Activated T-helper 1 cell treated with Interleukin-2 at 50 U/mL for 16 hours (primary cell): ENCODE measurements at places on chromosomes 1 and 21.

GRCh38 chr1:237199026-237199425, 157.0 kb downstream of the RYR2 start:
- no peak for DNase-seq

DNA sequence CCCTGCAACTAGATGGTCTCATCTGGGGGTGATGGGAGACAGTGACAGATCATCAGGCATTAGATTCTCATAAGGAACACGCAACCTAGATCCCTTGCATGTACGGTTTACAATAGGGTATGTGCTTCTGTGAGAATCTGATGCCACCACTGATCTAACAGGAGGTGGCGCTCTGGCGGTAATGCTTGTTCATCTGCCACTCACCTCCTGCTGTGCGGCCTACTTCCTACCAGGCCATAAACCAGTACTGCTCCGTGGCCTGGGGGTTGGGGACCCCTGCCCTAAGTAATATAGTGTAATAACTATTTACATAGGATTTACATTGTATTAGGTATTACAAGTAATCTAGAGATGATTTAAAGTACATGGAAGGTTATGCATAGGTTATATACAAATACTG, 134.9 kb downstream of the CLEC20A start:
- no peak for DNase-seq

DNA sequence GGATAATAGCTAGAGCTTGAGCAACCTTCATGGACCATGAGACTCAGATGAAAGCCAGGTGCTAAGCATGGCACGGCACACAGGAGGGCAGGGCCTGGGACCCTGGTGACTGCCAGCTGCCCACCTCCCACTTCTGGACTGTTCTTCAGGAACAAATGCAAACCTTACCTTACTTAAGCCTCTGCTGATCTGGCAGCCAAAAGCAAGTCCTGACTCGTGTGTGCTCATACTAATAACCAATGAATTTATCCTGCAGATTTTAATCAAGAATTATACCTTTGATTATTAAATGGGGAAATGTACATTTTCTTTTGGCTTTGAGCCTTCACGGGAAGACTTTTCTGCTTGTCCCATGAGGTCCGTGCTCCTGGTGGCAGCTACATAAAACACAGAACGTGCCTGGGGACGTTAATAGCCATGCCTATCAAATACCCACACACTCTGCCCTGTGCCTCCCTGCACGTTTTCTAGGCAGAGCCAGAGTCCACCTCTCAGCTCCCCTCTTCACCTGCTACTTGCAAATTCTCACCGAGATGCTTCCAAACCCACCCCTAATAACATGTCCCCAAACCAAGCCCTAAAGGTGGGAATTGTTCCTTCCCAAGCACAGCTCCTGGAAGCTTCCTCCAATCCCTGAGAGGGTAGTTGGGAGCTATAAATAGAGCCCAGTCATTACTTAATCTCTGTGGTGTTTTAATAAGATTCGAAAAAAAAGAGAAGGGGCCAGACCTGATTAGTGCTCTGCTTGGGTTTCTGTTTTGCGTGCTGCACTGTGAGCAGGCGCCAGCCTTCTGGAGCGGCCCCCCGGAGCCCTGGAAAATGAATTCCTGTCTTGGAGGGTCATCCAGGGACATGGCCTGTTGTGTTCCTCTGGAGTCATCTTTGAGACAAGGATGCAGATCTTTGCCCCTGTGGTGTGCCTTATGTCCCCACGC, 33.5 kb downstream of the SLC1A7 start:
- no peak for DNase-seq

- no peak for DNase-seq
Measured at GRCh38 chr1:107533436-107533835, 392.6 kb downstream of the NTNG1 start.

GRCh38 chr1:153628638-153629342, 556 bp downstream of the S100A1 start:
- DNase-seq, result no peak

DNA sequence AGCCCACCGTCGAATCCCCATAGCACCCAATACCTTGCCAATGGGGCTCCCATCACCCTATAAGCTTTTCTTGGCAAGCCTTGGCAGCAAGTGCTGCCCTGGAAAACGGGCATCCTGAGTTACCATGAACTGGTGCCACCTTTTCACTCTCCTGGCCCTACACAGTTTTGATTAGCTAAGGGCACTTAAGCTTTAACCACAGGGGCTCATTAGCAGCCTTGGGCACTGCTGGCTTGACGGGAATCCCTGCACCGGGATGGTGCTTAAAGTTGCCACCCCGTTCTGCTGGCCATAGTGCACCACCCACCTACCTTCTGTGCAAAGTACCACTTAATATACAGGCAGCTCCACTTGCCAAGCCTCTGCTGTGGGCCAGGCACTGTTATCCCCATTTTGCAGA, 13.7 kb downstream of the PARS2 start:
- DNase-seq, result no peak

- no peak for DNase-seq
Measured at GRCh38 chr1:155983191-155984024, 5.1 kb upstream of the ARHGEF2 start.

GRCh38 chr1:184791550-184791900, 36.9 kb upstream of the EDEM3 start:
- no peak for DNase-seq

DNA sequence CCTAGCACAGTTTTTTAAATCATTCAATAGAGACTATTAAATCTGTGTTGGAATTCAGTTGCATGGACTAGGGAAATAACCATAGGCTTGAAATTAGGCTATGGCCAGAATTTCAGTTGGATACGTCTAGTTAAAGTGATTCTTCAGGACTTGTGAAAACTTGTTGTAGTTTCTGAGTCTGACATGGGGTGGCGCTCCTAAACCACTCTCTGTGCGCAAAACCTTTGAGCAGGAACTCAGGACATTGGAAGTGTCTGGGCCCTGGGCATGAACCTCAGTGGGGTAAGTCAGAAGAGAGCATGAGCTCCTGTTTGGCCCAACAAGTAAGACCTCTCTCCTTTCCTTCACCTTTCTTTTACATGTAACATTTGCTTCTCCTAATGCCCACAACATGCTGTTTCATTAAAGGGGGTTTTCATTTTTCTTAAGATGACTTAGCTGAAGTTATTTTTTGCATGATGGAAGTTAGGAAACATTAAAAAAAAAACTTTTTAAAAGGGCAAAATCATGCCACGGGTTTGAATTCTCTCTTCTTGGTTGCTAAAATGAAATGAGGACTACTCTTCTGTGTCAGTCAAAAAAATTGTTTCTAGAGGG, 17.1 kb upstream of the CCDC190 start:
- DNase-seq, result no peak

GRCh38 chr1:112904071-112904830, 51.7 kb downstream of the SLC16A1 start:
- peak; percentile 5 for DNase-seq

GRCh38 chr1:182552527-182552926, 36.5 kb downstream of the RNASEL start:
- DNase-seq, result no peak

DNA sequence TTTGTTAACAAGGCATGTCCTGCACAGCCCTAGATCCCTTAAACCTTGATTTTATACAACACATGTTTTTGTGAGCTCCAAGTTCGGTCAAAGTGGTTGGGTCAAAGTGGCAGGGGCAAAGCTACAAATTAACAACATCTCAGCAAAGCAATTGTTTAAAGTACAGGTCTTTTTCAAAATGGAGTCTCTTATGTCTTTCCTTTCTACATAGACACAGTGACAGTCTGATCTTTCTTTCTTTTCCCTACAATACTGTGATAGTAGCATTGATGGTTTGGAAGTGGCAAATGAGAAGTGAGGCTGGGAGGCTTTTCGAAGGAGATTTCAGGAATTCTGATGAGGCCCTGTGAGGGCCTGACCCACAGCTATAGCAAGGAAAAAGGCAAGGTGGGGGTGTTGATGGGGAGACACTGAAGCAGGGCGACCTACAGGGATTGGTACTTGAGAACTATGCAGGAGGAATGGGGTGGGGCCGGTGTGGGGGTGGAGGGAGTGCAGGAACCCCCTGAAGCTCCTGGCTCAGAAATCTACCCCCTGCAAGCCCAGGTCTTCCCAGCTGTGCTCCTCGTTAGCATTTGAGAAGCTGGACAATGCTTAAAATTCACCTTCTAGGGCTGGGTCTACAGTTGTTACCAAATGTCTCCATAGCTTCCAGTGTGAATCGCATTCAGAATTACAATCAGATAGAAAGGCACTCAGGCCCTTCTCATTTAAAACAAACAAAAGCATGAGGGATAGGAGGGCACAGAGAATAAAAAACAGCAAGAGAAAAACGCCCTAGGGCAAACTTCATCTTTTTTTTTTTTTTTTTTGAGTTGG, 102.6 kb upstream of the PPM1J start:
- DNase-seq, result no peak

DNA sequence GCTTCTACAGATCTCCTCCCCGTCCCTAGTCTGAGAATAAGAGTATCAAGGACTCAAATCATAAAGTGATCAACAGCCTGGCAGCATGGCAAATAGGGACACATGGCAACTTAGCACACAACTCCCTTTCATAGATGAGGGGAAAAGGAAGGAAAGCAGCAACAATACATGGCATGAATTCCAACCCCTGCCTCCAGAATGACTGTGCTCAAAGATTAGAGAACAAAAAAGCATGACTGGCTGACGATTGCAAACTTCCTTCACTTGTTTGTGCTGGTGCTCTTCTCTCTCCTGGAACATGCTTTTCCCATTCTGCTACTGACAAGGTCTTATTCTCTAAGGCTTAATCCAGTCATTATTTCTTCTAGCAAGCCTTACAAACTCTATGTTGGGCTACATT, 11.5 kb downstream of the KTI12 start:
- no peak for DNase-seq

- DNase-seq, result no peak
Measured at GRCh38 chr21:17539323-17539722, 26.5 kb downstream of the CXADR start.

DNA sequence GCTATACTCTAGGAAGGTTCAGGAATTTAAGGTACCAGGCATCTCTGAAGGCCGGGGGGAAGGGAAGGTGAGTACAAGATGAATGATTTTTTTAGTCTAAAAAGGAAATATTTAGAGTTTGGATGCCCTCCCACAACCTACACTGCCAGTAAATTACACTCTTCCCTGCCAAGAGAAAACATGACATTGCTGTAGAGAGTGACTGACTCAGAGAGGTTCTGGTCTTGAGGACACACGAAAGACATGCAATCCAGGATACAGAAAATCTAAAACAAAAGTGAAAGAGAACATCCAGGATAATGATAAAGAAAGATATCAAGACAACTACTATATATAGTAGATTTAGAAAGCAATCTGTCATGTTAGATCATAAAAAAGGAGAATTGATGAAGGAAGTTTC, 200.5 kb downstream of the TYW3 start:
- no peak for DNase-seq

DNA sequence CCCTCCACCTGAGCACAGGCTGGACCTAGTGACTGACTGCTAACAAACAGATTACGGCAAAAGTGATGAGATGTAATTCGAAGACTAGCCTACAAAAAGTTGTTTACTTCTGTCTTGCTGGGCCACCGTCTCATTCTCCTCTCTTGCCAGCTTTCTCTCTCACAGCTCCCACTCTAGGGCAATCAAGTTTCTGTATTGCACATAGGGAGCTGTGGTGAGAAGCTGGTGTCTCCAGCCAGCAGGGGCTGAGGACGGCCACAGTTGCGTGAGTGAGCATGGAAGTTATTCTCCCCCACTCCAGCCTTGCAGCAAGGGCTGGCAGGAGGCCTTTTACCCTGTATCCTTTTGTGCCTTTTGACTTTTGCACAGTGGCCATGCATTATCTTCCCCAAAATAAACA, 8.6 kb upstream of the COL6A2 start:
- DNase-seq, result no peak

GRCh38 chr1:88324899-88325298, 359.2 kb upstream of the PKN2 start:
- DNase-seq, result no peak

DNA sequence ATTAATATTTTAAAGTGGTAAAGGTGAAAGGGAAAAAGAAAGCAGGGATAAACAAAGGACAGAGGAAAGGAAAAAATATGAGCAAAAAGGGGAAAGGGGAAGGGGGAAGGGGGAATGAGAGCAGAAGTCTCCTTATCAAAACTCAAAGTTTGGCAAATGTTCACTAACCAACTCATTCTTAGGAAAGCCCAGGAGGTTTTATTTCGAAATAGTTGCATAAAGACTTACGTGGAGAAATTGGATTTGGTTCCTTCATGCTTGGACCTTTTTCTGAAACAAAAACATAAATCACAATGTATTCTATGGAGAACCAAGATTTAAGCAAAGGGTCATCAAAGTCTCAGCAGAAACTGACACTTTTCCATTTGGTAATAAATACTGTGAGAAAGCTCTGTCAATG, 188.1 kb downstream of the TGFBR3 start:
- no peak for DNase-seq

DNA sequence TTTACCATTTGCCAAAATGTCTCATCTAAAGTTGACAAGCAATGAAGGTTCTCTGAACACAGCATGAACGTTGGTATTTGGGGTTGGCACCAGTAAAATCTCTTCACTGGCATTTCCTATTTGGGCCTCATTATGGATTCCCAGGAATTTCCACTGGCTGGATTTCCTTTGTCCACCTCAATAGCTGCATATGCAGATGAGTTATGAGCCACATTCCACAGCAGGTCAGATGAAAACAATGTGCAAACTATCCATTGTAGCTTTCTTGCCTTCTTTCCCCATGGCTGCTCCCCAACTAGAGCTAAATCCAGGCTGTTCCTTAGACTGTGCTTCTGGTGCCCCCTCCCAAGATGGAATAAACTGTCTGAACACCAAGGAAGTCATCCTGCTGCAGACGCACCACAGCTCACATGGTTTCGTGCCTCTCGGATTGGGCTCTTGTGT, 168.1 kb upstream of the FGGY start:
- DNase-seq, result no peak

DNA sequence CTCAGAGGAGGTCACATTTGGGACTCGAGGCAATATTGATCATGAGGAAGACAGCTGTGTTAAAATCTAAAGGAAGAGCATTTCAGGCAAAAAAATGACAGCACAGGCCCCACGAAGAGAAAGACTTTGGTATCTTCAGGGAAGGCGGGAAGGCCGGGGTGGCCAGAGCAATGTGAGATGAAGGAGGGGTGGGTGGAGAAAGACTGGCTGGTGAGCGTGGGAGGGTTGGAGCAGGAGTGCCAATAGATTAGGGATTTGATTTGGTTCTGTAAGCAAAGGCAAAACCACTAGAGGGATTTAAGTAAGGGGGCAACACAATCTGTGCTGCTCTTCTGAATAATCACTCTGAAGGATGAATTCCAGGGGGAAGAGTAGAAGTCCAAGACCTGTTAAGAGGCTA, 48.0 kb upstream of the BCL9 start:
- no peak for DNase-seq

DNA sequence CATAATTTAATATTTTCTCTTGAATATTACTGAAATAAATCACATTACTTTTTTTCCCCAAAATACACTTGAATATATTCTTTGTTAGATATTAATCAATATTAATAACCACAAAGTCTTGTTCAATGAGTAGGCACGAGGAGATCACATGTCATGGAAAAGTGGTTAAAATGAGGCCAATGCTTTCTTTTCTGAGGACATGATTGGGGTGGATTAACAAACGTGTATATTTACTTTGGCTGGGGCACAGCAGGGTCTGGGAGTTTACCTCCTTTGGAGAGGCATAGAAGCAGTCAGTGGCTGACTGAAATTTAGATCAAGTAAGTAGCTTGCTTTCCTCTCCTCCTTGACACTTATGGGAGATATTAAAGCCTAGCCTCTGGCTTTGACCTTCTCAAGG, 664.3 kb upstream of the B3GALT2 start:
- DNase-seq, result no peak
